ENCODE measurements at places on chromosomes 5 and 9. TPM values are rescaled to one million over a fixed set of nuclear protein-coding genes. Genes with fewer than 3 reads are reported as not detected.

TMEM252 gene
- not detected for total RNA-seq

ISOC1 gene
- total RNA-seq, result 37.9 TPM

C9orf85 gene
- total RNA-seq, result 9.6 TPM

FIBCD1 gene
- total RNA-seq, result 0.30 TPM

SIT1 gene
- total RNA-seq, result 3.0 TPM

PDE8B gene
- total RNA-seq, result 13.6 TPM

SHISAL2B gene
- total RNA-seq, result not detected

CHMP5 gene
- total RNA-seq, result 56.6 TPM

C1QTNF2 gene
- 3.1 TPM for total RNA-seq

BAAT gene
- not detected for total RNA-seq

IL4 gene
- total RNA-seq, result not detected

ARSI gene
- total RNA-seq, result 3.1 TPM

PCDHGB7 gene
- 7.0 TPM for total RNA-seq

WWC1 gene
- total RNA-seq, result 87.0 TPM

THBS4 gene
- total RNA-seq, result 2.6 TPM

CDX1 gene
- total RNA-seq, result not detected

PLAC8L1 gene
- total RNA-seq, result 1.3 TPM

ROPN1L gene
- 70.3 TPM for total RNA-seq

CDH18 gene
- not detected for total RNA-seq

EPB41L4B gene
- 19.0 TPM for total RNA-seq

EIF4E1B gene
- total RNA-seq, result not detected
